Upper lobe of right lung (tissue), 1 donor: ENCODE measurements at places on chromosomes 11 and 22.

DNA sequence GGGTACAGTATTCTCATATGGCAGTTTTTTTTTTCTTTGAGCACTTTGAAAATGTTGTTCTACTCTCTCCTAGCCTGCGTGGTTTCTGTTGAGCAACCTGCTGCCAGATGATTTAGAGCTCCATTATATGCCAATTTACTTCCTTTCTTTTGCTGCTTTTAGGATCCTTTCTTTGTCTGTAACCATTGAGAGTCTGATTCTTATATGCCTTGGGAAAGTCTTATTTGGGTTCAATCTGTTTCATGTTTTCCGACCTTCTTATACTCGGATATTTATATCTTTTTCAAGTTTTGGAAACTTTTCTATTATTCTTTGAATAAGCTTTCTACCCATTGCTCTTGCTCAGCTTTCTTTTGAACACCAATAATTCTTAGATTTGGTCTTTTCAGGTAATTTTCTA, 138.1 kb upstream of the RAG2 start:
- no peak for DNase-seq

DNA sequence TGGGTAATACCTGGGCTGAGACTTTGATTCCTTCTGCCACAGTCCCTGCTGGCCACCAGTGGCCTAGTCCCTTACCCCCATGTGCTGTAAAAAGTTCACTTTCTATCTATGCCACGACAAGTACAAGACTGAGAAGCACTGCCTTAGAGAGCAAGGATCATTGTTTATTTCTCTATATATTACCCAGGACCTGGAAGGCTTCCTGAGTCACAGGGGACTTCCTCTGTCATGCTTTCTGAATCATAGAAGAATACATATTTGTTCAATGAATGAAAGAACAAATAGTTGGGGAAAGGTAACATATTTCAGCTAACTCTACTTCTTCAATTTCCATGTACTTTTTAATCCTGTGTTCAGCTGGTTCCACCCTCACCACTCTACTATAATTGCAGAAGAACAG, 5.5 kb upstream of the SYT9 start:
- DNase-seq: no peak

GRCh38 chr11:115042002-115042401, 363.7 kb downstream of the NXPE2 start:
- no peak for DNase-seq

DNA sequence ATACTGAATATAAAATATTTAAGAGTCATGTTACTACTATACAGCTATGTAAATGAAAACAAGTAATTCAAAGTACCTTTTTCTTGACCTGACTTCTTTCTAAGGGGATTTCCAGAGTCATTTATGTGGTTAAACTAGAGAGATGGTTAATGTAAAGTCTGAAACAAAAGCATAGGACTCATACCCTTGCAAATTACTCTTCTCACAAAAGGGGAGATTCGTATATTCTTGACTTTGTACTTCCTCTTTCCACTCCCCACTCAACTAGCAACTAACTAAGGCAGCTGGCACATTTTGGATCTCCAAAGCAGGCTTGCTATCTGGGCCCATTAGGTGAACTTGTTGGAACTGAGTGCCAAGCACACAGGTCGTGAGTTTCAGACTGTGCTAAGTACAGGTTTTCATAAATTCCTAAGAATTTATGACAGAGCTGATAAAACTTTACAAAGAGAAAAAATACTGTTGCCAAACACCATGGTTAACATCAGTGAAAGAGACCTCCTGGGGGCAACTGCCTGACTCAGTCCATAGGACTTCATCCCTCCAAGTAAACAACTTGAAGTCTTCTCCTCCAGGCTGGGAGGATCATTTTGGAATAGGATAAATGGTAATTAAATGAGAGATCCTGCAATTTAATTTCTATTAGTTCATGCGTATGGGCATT, 77.0 kb upstream of the DDI1 start:
- no peak for DNase-seq

DNA sequence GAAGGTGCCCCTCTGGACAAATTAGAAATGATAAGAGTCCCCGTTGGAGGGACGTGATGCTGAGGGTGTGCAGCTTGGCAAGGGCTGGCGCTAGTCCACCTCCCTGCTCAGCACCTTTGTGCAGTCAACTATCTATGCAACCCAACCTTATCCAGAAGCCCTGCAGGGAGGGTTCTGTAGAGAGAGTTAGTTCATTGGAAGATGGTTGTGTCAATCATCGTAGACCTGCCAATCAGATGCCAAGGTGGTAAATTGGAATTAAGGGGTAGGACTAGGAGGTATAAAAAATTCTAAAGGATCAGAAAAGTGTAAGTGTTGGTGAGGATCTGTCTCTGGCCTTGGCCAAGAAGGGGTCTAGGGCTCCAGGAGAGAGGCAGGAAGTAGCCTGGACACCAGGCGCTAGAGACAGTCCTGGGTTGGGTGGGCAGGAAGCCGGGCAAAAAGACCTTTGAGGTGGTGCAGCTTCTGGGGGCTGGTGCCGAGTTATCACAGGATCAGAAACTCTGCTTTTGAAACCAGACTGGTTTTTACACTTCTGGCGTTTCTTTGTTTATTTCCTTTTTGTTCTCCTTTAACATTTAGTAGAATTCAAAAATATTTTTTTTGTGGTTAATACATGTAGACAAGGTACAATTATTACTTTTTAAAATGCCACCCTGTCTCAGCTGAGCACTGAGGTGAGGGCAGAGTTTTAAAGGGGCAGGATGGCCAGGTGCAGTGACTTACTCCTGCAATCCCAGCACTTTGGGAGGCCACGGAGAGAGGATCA, 1.6 kb downstream of the C1QTNF6 start:
- peak; percentile 42 for DNase-seq

- peak; percentile 85 for DNase-seq
Measured at GRCh38 chr22:38203090-38203810, 1.5 kb downstream of the MAFF start.

GRCh38 chr11:121391914-121392313, 60.2 kb upstream of the SORL1 start:
- DNase-seq: no peak

GRCh38 chr11:81380395-81380794, 1353.3 kb downstream of the FAM181B start:
- DNase-seq: no peak

DNA sequence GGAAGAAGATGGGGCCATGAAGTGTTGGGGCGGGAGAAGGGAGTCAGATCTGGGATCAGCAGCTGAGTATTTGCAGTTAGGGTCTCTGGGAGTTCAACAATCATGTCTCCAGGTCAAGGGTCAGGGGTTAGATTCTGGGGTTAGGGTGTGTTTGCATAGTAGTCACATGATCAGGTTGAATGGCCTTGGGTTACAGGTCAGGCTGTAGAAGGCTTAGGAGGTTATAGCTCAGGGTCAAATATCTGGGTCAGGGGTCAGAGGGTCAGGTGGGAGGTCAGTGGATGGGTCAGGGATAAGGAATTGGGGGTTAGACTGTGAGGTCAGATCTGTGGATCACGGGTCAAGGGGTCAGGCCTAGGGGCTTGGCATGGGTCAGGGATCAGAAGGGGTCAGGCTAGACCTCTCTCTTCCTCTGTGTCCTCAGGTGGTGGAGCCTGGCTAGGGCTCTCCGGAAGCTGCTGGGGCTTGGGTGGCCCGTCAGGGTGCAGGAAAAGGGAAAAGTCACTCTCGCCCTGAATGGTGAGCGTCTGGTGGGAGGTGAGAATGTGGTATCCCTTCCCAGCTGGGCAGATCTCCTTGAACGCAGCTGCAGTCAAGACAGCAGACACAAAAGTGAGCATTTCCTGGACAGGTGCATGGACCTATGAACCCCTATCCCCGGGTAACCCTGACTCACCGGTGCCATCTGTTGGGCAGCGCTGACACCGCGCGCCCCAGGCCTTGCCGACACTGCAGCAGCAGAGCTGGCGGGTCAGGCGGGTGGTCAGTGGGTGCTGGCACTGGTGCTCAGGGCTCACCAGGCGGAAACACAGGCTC, 6.4 kb downstream of the LTBP3 start:
- DNase-seq: peak; percentile 88

DNA sequence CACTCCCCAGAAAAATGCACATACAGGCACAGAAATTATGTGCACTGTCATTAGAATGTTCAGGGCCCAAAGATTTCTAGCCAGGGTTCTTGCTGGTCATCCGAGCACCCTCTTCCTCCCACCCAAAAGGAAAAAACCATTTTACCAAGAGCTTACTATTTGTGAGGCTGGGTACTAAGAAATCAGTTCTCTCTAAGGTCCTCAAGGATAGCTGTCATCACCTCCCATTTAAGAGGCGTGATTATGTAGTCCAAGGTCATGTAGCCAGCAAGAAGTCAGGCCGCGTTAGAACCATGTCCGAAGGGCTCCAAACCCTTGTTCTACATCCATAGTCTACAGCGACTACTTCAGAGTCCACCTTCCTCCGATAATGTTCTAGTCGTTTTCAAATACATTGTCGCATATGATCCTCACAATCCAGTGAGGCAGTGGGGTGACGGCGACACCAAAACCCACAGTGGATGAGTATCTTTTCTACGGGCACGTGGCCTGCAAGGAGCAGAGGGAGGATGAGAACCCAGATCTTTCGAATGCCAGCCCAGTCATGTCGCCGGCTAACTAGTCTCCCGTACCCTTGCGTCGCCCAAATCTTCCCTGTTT, 634 bp downstream of the TIMM8B start:
- DNase-seq: no peak

DNA sequence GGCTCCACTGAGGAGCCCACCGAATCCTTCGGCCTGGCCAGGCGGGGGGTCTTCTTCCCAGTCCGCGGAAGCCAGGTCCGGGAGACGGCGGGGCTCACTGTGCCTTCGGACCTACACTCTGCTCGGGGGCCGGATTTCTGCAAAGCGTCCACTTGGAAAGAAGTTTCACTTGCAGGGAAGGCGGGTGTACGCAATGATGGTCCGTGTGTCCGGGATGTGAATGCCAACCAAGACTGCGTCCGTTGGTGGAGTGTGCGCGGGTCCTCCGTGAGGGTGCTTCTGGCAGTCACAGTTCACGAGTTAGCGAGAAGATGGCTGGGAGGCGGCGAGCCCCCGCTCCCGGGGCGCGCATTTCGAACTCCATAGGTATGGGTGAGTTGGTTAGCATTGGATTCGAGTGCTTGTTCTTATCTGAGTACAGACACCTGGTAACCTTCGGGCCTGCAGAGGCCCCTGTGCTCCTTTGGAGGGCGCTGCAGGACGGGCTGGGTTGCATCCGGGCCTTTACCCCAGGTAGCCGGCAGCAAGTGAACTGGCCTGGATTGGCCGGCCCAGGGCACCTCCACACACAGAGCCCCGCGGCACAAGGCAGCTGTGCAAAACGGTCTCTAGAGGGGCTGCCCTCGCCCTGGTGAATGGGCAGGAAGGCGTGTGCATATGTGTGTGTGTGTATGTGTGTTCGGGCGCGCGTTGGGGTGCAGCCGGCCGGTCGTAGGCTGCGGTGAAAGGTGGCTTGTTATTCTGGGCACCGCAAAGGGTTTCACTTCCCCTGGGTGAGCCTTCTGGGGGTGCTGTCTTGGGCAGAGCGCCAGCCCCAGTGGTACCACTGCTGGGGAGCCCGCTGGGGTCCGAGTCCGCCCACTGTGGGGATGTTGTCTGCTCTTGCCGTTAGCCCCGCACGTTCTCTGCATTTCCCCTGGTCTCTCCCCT, 13.3 kb upstream of the CYP2R1 start:
- DNase-seq: peak; percentile 73

GRCh38 chr11:117414724-117415123, 87.1 kb downstream of the CEP164 start:
- no peak for DNase-seq

GRCh38 chr22:33034753-33035152, 23.4 kb downstream of the SYN3 start:
- DNase-seq: no peak

DNA sequence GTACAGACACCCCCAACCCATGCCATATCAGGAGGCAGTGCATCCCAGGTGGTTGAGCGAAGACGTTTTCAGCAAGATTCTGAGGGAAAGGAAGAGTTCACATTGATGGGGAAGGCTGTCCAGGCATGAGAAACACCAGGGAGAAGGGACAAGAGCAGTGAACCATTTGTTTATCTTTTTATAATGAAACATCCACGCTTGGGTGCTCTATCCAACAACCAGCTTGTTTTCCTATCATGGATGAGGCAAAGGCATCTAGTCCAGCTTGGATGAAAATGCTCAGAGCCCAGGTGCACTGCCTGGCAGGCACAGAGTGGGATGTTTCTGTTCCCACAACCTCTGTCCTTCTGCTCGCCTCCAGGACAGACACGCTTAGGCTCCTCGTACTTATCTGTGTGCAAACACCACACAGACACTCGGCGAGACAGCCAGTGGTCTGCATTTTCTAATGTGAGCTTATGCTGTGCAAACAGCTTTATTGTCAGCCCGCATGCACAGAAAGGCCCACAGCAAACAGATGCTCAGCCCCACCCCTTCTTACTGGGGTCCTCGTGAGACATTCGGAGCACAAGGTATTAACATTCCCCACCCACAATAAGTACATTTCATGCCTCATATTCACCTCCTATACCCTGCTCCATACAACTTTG, 45.4 kb upstream of the NTM start:
- DNase-seq: no peak

DNA sequence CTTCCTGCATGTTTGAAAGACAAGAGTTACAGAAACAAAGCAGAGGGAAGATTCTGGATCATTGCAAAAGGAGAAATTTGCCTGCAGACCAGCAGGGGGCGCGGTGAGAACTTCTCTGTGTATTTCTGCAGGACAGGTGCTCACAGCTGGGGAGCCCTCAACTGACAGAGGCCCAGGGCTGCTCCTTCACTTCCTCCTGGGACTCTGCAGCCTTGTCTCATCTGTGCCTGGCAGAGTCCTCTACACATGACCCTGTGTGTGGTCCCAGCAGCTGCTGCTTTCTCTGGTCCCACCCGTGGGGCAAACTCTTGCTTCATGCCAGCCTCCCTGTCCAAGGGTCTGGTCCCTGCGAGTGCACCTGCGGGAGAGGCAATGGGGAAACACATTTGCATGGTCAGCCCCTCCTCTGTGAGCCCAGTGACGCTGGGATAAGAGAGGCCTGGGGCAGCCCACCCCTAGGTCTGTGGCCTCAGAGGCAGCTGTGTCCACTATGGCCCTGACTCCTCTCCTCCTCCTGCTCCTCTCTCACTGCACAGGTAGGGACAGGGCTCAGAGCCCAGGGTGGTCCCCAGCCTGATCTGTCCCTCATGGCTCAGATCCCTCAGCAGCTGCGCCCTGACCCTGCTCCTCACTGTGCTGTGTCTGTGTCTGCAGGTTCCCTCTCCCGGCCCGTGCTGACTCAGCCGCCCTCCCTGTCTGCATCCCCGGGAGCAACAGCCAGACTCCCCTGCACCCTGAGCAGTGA, 43.2 kb upstream of the VPREB1 start:
- peak; percentile 77 for DNase-seq

DNA sequence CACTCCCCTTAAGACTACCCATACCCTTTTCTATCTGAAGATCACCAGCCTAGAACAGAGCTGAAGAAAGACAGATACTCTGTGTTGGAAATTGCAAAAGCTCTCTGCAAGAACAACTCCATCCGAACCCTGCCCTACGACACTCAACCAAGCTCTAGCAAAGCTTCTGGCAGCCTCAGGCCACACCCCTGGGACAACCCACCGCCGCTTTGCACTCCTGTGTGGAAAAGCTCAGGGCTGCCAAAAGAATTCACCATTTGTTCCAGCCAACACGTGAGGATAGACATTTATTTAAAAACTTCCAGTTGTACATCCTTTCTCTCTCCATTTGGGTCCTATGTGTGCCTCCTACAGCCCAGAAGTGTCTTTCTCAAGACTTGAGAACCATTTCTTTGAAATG, 62.4 kb upstream of the CD5 start:
- no peak for DNase-seq
